Fibroblast of skin of left quadriceps (primary cell): ENCODE measurements at places on chromosomes 11 and 22.

- no peak for DNase-seq
These were observed 302.5 kb upstream of the ISX start for GRCh38 chr22:34763496-34763895.

- DNase-seq, result no peak
These were observed 20.7 kb downstream of the IFITM10 start for GRCh38 chr11:1729692-1730011.

DNA sequence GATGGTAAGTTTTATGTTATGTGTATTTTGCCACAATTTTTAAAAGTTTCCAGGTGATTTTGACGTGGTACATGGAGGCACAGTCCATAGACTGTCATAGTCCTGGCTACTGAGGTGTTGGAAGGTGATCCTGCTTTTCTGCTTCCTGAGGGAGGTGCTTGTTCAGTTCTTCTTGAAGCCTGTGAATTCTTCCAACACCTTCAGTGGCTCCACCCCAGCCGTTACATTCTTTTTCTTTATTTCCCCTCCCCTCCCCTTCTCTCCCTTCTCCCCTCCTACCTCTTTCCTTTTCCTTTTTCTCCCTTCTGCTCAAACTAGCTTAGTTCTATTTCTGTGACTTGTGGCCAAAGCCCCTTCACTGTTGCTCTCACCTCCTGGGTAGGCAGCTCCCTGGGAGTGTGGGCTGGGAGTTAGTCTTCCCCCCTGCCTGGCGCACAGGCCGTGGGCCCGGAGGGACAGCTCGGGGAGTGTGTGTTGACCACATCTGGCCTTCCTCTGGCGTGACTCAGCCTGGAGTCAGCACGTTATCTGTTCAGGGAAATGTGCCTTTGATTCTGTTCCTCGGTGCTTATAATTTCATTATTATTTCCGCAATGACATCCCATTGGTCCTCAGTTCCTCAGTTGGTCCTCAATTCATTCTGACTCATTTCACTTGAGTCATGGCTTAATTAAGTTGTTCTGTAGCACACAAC, 566.2 kb downstream of the TBC1D22A start:
- peak; percentile 85 for DNase-seq

DNA sequence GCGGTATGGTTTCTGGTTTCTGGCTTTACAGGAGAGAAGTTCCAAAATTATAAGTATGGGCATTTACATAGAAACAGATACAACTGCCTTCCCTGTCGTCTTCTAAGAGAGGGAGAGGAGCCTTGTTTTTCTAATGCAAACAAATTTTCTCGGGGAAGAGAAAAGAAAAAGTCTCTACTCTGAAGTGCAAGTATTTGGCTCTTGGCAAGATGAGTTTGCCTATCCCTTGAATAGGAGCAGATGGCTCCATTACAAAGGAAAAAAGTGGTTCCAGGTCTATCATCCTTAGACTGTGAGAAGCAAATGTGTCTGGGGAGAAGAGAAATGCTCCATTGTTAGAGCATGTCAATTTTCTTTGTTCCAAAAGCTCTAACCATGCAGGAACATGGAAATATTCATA, 455.6 kb downstream of the BUD13 start:
- DNase-seq, result no peak

- DNase-seq, result no peak
These were observed 93.1 kb upstream of the FGF3 start for GRCh38 chr11:69912161-69912910.

- DNase-seq, result peak; percentile 39
These were observed 5.3 kb downstream of the NEAT1 start for GRCh38 chr11:65427691-65428577.

GRCh38 chr11:100888836-100889235, 201.7 kb downstream of the ARHGAP42 start:
- DNase-seq, result peak; percentile 54

GRCh38 chr11:10640308-10640707, 53.2 kb downstream of the IRAG1 start:
- no peak for DNase-seq

- no peak for DNase-seq
These were observed 205.5 kb upstream of the POU2AF2 start for GRCh38 chr11:111039982-111040381.

- no peak for DNase-seq
These were observed 37.1 kb downstream of the SIK2 start for GRCh38 chr11:111639226-111639925.

- no peak for DNase-seq
These were observed 33.4 kb upstream of the SORL1 start for GRCh38 chr11:121418625-121419114.

DNA sequence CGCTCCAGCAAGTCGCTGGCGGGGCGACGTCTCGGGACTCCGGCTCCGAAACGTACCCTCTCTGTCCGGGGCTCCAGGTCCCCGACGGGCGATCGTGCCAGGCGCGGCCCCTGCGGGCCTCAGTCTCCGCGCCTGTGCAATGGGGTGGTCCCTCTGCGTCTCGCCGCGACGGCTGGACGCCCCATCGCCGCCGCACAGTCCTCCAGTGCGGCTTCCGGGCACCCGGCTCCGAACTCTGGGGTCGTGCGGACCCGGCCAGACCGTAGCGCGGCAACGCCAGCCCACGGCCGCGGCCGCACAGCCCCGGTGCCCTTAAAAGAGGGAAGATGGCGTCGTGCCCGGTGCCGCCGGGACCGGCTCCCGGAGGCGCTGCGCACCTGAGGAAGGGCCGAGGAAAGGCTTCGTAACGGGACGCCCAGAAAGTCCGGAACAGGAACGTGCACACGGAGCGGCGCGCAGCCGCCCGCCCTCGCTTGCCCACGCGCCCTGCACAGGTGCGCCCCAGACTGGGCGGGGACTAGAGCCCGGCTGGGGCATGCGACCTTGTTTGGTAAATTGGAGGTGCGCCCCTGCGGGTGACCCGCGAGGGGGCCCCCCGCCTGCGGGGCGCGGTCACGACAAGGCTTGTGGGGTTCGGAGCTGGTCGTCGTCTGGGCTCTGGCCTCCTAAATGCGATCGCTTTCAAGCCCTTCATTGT, 525 bp downstream of the BIK start:
- no peak for DNase-seq

GRCh38 chr11:498297-499181, 8.5 kb downstream of the RNH1 start:
- DNase-seq, result no peak

DNA sequence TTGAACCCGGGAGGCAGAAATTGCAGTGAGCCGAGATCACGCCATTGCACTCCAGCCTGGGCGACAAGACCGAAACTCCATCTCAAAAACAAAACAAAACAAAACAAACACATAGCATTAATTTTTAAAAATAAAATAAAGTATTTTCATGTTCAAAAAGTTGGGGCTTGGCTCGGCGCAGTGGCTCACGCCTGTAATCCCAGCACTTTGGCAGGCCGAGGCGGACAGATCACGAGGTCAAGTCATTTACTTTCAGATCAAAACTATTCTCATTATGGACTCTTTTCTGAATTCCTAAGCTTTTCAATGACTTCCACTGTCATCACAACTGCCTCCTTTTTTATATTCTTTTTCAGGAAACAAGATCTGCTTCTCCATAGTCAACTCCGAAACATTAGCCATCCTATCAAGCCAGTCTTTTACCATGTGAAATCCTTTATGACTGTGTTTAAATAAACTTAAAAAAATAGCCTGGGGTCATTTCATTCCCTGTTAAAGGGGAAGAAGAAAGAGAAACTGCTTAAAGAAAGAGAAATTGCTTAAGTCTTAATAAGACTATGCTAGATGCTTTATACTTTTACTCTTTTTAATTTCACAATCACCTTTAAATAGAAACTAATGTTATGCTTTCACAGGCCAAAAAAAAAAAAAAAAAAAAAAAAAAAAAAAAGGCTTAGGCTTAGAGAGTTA, 13.1 kb upstream of the CHRNA10 start:
- no peak for DNase-seq

GRCh38 chr11:46066335-46066734, 54.9 kb downstream of the PHF21A start:
- no peak for DNase-seq

DNA sequence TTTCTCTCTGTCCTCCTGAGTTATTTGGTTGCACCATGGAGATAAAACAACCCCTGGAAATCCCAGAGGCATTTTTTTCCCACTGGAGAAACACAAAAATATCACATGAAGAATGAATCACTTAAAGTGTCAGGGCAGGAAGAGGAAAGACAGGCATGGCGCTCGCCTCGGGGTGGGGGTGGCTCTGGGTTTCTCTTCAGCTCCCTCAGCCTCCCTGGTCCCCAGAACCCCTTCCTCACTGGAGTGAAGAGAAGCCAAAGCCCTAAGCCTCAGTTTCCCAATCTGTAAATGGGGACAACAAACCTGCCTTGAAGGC, 938 bp downstream of the SHISAL1 start:
- no peak for DNase-seq

- no peak for DNase-seq
These were observed 927.3 kb upstream of the RAG2 start for GRCh38 chr11:37525336-37525735.

- no peak for DNase-seq
These were observed 681 bp upstream of the ARHGEF12 start for GRCh38 chr11:120335556-120335907.

DNA sequence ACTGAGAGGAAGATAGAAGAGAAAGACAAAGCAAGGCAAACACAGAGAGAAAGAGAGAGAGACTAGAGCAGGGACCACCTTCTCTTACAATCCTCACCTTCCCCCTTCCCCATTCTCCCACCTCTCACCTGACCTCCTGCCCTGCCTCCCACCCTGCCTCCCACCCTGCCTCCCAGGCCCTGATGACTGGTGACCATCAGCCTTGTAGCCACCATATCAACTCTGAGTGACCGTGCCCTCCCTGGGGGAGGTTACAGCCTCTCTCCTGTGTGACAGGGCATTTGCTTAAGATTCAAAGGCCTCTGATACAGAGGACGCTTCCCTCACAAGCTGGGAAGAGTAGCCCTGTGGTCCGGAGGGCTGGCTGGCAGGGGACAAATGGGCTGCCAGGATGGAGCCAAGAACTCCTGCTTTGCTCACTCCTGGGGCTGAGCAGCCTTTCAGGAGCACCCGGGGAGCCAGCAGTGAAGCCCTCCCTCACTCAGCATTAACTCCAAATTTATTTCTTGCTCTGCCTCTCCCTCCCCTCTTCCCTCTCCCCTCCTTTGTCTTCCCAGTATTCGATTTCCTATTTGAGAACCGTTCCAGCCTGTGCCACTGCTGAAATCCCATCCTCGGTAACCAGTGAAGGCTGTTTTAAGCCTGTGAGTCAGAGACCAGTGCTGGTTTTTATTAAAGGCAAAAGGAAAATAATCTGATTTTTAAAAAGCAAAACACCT, 125.2 kb upstream of the SYT13 start:
- peak; percentile 42 for DNase-seq

DNA sequence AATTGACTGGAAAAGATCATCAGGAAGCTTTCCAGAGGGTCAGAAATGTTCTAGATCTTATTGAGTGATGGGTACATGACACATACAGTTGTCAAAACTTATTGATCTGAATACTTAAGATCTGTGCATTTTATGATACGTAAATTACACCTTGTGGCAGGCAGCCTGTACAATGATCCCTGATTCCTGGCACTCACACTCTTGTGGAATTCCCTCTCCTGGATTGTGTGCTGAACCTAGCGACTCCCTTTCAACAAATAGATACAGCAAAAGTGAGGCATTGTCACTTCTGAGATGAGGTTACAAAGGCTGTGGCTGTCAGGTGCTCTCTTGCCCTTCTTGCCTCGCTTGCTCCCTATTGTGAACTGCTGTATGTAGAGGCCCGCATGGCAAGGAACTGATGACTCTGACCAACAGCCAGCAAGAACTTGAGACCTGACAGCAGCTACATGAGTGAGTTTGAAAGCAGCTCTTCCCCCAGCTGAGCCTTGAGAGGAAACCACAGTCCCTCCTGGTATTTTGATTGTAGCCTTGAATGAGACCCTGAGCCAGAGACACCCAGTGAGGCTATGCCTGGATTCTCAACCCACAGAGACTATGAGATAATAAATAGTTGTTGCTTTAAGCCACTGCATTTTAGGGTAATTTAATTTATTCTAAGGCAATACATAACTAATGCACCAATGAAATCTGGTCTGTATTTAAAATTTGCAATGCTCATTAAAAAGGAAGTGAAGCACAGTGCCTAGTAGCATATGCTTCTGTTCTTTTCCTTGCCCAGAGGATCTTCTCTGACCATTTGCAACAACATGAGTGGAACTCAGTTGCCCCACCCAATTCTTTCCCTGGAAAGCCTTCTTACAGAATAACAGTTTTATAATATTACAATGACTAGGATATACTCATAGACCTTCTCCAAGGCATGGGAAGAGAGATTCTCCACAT, 60.5 kb upstream of the IZUMO1R start:
- no peak for DNase-seq

DNA sequence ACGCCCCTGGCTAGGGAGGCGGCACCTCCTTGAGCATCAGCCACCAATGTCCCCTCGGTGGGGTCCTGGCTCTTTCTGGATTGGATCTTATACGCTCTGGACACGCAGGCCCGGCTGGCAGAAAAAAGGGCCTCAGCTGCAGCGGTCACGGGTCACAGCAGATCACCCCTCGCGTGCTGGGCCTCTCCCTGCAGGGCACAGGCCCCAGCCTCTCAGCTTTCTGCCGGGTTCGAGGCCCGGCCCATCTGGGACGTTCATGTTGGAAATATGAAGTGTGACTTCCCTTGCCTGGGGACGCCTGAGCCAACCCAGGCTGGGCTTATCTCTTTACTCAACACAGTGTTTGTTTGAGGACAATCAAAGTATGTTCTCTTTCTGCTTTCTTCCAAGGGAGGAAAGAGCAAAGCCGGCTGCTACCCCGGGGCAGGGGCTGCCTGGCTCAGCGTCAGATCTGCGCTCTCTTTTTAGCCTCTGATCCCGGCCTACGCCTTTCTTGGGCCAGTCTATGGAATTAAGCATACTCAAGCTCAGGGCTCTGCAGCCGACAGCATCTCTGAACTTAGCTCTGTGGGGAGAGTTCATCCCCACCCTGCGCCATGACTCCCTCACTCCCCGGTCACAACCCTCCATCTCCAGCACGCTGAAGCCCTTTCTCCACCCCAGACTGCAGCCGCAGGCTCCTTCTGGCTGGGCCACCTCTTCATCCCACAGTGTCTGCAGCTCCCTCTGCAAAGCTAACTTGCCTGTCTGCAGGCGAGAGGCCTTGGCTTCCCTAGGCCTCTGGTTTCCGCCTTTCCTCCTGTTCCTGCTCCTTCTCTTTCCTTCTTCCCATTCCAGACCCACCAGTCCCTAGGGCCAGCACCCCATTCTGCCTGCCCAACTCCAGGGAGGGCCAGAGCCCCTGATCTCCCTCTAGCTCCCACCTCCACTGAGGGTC, 38.8 kb downstream of the ADAMTS15 start:
- no peak for DNase-seq

GRCh38 chr11:71156301-71156700, 96.1 kb downstream of the SHANK2 start:
- DNase-seq, result no peak

GRCh38 chr11:3879967-3880542, 24.6 kb downstream of the STIM1 start:
- DNase-seq, result no peak

DNA sequence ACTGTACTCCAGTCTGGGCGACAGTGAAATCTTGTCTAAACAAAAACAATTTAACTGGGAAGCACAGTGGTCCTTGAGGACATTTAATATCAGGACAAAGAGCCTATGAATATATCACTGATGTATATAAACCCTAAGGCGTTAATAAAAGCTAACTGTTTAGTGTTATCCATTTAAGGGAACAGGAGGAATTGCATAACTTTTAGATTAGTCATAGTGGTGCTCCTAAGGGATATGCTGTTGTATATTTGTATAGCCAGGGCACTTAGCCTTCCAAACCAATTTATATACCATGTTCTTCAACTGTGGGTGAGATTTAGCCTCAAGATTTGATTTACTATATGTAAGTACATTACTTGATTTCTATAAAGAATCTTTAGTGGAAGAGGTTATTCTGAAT, 3.0 kb upstream of the CHEK1 start:
- DNase-seq, result peak; percentile 28
